NCI-H526 treated with DMSO at 0.1 percent for 48 hours (cell line): ENCODE measurements at places on chromosomes 7 and 10.

GRCh38 chr10:23826421-23826820 is 382.5 kb upstream of the KIAA1217 start:
- no peak for DNase-seq

- DNase-seq: no peak
Observed at GRCh38 chr10:106566873-106567272, 597.6 kb downstream of the SORCS1 start.

DNA sequence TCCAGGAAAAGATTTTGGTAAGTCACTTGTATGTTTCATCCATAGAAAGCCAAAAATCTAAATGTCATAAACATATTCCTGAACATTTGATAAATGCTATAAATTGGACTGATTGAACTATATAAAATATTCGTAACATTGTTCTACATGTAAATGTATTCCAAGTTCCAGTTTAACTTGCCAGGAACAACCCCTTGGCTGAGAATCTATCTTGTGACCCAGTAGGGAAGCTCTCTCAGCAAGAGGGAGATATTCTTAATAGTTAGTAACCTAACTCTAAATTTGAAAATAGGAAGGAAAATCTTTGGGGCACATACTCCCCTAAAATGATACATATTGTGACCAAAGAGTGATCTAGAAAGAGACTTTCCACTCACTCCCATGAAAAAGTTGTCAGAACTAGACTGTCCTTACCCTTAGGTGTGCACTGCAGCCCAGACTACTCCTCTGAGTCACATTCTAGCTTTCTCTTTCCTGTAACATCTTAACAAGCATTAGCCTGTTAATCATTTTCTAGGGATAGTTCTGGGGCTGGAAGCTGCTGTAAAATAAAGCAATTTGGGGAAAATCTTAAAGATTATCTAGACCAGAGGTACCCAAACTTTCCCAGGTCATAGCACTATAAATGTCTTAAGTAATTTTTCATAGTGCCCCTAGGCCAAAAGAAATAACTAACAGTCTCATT is 73.7 kb upstream of the SKAP2 start:
- no peak for DNase-seq

- no peak for DNase-seq
Observed at GRCh38 chr10:91090761-91091529, 129.5 kb upstream of the PCGF5 start.

- no peak for DNase-seq
Observed at GRCh38 chr10:130902471-130902870, 409.1 kb downstream of the TCERG1L start.

GRCh38 chr7:28297801-28298459 is 114.4 kb upstream of the CREB5 start:
- DNase-seq: no peak

GRCh38 chr10:50931948-50932431 is 46.6 kb upstream of the A1CF start:
- no peak for DNase-seq

GRCh38 chr7:142581341-142581740 is 167.9 kb upstream of the PRSS1 start:
- no peak for DNase-seq

- DNase-seq: no peak
Observed at GRCh38 chr7:3265388-3265787, 35.7 kb upstream of the SDK1 start.

GRCh38 chr10:132804785-132805426 is 19.0 kb upstream of the NKX6-2 start:
- no peak for DNase-seq

DNA sequence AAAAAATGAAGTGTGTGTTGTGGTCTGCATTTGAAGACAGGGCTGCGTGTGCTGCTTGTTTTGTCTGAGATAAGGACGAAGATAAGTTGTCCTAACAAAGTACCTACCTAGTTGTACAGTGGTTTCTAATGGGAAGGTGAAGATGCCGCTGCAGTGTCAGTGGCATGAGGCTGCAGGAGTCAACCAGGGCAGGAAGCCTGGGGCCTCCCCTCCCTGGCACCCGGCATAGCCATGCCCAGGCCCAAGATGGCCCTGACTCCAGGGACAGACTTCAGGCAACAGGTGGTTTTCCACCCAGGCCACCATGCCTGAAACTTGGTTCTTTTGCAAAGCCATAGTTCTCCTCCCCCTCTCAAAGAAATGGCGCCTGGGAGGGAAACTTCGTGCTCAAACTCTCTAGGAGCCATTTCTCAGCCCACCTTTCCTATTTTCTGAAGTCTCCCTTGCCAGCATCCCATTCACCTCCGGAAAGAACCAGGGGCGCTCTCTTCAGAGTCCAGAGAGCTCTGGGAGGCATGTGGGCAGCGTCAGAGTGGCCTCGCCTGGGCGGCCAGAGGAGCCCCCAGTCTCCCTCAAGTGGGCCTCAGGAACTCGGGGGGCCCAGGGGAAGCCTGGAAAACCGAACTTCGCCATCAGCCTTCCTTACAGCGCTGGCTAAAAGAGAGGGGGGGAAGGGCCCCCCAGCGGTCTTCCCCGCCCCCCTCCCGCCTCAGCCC is 2.1 kb upstream of the KAT6B start:
- no peak for DNase-seq

DNA sequence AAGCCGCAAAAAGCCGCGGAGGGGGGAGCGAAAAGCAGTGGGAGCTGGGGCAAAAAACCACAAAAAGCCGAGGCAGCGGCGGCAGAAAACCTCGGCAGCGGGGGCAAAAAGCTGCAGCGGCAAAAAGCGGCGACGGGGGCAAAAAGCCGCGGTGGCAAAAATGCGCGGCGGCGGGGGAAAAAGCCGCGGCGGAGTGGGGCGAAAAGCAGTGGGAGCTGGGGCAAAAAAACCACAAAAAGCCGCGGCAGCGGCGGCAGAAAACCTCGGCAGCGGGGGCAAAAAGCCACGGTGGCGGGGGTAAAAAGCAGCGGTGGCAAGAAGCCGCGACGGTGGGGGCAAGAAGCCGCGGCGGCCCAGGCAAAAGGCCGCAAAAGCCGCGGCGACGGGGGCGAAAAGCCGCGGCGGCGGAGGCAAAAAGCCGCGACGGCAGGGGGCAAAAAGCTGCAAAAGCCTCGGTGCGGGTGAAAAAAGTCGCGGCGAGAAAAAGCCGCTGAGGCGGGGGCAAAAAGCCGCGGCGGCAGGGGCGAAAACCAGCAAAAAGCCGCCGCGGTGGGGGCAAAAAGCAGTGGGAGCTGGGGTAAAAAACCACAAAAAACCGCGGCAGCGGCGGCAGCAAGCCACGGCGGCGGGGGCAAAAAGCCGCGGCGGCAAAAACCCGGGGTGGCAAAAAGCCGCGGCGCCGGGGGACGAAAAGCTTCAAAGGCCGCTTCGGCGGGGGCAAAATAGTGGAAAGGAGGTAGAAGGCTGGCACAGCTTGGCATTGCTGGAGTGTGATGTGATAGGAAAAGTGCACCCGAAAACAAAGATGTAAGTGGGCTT is 135.9 kb downstream of the ZNF92 start:
- no peak for DNase-seq

DNA sequence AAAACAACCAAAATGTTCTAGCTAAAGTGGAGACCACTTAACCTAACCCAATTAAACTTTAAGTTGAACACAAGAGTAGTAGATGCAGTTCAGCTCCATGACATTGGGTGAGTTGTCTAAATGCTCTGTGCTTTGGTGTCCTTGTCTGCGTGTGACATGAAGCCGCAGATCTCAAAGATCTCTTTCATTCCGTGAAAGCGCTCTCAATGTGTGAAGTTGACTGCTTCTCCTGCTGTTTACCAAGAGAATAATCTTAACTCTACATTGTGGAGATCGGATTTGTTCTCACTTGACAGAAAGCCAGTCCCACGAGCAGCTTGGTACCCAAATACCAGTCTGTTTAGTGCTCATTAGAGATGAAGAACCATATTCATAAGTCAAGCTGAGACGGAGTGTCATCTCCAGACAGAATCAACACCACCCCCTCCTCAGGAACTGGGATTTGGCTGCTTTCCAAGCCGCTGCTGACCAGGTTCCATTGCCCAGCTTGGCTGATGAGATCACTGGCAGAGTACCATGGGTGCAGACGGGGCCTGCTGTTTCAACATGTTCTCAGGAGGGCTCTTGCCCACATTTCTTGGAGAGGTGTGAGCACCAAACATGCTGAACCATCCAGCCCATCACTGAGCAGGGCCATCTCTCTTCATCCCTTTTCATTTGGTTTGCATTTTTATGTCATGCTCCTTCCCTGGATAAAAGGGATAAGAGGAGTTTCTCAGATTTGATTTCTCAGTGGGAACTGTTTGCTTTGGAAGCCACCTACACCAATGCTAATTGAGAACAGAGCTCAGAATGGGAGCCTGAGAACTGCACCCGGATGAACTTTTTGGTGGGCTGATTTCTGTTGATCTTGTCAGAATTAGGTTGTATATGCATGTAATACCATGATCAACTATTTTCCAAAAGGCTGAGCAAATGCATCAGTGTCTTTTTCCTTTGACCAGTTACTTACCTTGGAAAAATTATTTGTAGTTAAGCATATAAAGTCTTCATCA is 95.8 kb upstream of the AGBL3 start:
- DNase-seq: no peak

DNA sequence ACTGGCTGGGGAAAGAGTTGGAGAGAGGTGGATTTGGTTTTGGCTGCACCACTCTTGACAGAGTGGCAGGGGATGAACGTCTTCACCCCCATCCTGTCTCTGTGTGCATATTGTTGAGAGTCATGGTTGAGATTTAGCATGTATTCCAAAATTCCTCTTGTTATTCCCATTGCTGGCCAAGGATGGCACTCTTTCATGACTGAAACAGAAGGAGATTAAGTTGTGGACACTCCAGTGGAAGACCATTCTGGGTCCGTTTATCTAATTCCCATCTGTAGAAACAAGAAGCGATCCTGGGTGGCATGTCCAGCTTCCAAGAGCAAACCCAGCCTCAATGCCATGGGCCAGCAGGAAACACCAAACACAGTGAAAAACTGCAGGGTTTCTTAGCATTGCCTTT is 469.0 kb upstream of the IGFBP3 start:
- DNase-seq: no peak

DNA sequence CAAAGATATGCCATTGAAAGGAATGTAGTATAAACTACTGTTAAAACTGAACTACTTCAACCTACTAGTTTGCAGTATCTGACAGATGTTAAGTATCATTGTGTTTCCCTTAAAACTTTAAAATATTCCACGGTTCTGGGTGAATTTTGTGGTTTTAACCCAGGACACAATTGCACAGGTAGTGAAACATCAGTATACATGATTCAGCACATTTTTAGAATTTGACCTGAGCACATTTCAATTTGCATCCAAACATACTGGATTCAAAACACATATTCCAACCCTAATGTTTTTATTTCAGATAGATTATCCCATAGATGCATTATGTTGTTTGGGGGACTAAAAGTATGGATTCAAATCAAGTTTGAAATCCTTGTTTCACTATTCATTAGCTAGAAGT is 129.9 kb upstream of the ZNF804B start:
- DNase-seq: no peak

GRCh38 chr7:143280160-143280559 is 4.6 kb upstream of the TMEM139 start:
- no peak for DNase-seq

DNA sequence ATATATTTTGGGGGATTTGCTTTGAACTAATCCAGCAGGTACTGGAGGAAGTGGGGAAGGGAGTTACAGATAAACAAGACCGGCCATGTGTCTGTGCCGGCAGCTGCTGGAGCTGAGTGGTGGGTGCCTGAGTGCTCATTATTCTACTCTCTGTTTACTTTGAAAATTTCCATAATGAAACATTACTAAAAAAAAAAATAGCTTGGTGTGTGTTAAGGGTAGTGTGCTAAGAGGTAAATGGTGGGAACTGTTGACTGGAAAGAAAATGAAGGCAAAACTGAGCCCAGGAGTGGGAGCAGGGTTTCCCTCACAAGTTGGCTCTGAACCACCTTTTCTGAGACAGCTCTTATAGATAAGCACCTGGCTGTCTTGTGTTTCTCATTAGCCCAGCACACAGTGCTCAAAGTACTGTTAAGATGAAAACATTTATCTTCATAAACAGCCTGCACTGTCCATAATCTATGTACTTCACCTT is 50.6 kb downstream of the PARD3 start:
- peak; percentile 72 for DNase-seq

- DNase-seq: no peak
Observed at GRCh38 chr7:16271990-16272665, 149.2 kb downstream of the CRPPA start.

DNA sequence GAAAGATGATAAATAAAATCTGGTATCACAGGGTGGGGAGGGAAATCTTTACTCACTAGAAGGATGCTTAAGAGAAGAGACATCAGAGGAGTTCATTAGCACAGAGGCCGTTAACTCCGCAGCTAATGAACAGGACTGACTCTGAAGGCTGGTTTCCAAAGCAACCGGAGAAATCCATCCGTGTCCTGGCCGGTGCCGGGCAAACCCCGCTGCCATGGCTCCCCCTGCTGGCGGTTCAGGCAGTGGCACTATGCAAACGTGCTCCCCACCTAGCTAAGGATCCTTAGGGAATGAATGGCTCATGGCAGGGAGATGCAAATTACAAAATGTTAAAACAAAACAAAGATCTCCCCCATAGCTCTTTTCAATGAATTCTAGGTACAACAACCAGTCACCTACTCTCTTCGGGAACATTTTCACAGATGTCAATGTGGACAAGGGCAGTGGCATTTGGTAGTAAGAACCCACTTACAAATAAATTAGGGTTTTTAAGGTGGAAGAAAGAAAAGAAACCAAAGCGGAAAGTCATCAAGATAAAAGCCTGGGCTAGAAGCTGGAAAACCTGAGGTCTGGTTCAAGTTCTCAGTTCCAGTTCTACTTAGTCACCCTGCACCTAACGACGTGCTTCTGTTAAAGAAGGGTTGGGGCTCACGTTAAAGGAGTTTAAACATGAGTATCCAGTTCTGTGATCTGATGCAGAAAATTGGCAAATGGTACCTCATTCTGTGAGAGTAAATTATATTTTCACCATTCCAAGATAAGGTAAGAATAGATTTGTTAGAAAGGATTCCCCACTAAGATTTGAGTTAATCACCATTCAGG is 138.2 kb downstream of the SVIL start:
- peak; percentile 29 for DNase-seq

DNA sequence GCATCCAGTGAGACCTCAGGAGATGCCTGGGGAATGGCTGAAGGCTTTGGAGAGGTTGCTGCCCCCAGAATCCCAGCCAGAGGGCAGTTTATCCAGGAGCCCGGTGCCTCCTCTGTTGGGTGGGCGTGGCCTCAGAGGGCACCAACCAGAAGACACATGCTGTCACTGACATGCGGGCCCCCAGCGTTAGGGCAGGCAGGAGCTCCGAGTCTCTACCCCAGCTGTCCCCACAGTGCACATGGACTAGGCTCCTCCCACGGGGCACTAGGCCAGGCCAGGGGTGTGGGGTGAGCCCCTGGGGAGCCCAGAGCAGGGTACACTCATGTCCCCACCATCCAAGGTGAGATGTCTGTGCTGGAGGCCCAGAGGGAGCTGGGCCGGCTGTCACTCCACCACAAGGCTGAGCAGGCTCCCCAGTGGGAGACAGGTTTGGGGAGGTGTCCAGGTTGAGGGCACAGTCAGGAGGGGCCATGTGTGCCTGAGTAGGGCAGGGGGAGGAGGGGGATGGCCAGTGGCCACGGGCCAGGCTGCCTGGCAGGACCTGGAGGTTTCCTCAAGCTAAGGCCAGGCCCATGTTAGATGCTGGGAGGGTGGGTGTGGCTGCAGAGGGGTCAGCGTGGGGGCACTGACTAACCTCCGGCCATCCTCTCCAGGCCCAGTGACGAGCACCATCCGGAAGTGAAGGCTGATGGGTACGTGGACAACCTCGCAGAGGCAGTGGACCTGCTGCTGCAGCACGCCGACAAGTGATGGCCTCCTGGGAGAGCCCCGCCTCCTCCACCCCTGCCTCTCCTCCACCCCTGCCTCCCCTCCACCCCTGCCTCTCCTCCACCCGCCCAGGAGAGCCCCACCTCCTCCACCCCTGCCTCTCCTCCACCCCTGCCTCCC is 131.3 kb downstream of the FAM53B start:
- no peak for DNase-seq

- no peak for DNase-seq
Observed at GRCh38 chr10:75397496-75398199, 3.9 kb downstream of the ZNF503 start.
